ENCODE measurements at places on chromosomes 3 and 15.
A peak's percentile ranks its signal among the peaks of the same experiment; 100 is the strongest.

GRCh38 chr3:64422932-64423331 lies 197.7 kb upstream of the PRICKLE2 start:
- DNase-seq, result no peak

DNA sequence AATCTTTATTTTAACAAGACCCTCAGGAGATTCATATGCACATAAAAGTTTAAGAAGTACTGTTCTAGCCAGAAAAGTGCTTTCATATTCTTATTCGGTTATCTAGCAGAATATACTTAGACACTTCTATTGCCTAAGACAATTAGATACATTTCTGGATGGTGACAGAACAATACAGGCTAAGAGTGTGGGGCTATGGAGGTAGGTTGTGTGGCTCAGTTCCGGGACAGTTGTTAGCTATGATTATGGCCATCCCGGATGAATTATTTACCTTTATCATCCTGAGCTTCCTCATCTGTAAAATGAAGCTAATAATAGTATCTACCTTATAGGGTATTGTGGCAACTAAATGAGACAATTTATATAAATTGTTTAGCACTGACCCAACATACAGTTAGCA lies 6.6 kb downstream of the FAM98B start:
- DNase-seq, result no peak

- DNase-seq, result no peak
Measured at GRCh38 chr3:40566694-40567093, 41.9 kb downstream of the ZNF621 start.

DNA sequence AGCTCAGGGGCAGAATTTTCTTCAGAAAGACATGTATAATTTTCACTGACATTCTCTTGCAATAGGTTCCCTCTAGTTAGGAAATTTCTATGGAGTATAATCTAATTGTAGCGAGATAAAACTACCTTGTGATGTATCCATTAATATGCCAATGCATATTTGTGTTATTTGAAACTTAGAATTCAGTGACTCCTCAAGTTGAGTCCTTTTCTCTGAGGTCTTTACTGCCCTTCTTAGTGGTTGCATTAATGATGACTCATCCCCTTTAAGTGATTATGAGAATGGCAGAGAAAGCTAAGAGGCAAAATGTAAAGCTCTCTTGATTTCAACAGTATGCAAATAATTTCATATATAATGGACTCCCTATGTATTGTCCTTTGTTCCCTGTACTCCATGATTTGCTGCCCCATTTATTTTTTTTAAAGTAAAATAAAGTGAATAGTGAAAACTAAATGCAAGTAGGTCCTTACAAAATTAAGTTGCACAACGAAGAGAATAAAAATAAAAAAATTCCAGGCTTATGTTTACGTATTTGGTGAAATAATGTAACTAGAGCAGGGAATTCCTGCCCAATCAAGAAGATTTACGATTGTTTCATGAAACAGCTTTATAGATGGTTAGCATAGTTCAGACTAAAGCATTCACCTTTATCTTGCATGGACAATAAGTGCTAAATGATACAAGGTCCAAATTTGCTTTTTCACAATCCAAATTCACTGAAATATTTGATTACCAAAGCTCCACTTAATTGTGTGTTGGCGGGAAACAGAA lies 78.1 kb downstream of the ZPLD1 start:
- DNase-seq, result peak; percentile 3

DNA sequence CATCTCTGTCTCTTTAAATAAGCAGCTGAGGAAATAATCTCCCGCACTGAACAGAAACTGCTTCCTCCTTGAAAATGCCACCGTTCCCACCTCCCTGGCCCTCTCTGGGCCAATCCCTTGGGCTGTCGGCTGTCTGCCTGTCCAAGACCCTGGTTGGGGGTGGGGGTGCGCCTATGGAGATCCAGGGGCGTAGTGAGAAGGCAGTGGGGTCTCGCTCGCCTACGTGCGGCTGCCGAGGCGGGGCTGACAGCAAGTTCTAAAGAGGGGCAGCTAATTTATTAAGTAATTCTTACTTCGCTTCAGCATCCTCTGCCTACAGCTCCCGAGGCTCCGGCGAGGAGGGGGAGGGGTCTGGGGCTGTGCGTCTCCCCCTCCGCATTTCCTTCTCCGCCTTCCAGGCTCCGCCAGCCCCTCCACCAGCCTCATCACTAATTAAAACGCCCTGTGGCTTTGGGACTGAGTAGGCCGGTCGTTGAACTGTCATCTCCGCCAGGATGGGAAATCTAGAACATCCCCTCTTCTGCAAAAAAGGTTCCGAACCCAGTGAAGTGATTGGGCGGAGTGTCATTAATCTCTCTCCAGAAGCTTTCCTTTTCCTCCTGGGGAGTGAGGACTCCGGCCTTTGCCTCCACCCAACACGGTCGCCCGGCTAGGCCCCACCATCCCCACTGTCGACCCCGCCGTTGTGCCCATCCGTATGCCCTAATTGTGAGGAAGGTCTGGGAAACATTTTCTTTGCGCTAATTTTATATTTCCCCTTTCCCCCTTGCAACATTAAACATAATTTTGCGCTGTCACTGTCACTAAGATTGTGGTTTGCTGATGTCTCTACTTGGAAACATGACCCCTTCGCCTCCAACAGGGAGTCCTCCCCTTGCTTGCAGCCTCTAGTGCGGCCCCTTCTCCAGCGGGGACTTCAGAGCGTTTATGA lies 16.9 kb downstream of the NR2F2 start:
- DNase-seq, result peak; percentile 80

DNA sequence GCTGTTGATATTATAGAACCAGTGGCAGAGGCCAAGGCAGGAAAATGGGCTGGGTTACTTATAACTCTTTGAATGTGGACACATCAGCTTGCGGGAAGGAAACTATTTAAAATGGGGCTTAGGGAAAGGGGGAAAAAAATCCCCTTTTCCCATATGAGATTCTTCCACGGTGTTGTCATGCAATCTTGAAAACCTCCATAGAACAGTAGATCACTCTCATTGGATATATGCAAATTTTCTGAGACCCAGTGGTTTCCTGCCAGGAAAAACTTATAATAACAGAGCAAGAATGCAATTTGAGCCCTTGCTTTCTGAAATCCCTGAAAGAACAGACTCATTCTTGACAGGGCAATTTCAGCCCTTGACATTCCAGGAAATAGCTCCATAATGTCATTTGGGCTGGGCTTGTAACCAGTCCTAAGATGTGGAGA lies 31.1 kb downstream of the TMEM212 start:
- peak; percentile 97 for DNase-seq

DNA sequence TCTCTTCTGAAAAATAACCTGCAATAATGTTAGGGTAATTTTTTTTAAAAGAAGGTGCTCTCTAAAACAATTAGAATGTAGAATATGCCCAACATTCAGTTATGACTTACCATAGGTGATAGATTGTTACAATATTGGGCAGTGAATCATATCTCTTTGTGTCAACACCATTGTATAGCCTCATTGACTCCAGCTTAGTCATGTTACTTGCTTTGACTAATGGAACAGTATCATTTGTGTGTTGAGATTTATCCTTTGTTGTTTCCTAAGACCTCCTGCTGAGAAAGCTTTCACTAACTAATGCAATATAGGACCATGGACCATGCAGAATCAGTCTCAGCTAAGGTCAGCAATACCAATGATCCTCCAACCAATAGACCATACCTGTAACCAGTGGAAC lies 1106.4 kb downstream of the SI start:
- DNase-seq, result no peak

DNA sequence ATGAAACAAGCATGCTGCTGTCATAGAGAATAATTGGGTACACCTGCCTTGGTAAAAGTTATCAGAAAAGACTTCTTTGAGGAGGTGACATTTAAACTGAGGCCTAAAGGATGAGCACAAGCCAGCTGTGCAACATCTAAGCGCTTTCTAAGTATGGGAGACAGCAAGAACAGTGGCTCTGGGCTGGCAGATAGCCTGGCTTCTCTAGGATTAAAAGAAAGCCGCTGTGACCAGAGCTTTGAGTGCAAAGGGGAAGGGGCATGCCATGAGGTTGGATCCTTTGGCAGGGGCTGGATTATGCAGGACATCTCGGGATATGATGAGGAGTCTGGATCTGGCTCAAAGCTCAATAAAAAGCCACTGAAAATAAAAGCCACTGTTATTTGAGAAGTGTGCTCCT lies 99.2 kb downstream of the FBN1 start:
- no peak for DNase-seq

GRCh38 chr3:52446631-52447511 lies 2.0 kb upstream of the SEMA3G start:
- peak; percentile 59 for DNase-seq

GRCh38 chr15:56982987-56983386 lies 64.5 kb downstream of the TCF12 start:
- no peak for DNase-seq

- no peak for DNase-seq
Measured at GRCh38 chr3:190718097-190718496, 144.4 kb downstream of the GMNC start.

DNA sequence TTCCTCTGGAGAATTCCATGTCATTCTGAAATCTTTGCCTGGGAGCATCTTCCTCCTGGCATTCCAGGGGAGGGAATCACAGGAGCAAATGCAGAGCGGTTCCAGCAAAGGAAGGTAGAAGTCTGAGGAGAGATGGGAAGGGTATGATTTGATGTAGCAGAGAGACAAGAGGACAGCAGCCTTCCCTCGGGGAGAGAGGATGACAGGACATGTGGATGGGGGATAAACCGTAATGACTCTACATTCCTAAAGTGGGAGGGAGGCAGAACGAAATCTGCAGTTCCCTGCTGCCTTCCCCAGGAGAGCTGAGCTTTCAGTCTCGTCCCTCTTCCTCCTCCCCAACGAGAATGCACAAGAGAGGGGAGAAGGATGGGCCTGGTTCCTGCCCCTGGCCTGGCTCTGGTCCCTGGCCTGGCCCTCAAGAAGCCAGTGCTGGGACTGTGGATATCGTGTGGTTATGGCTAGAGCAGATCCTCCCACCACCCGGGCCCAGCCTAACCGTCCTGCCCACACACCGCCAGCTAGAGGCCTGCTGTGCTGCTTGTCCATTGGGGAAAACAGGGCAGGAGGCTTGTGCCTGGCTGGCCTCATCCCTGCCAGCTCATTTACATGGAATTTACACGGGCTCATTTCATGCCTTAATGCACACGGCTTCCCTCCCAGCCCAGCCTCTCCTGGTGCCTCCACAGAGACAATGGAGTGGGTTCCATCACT lies 26.6 kb downstream of the SEMA7A start:
- DNase-seq, result peak; percentile 83

GRCh38 chr3:72582211-72582878 lies 265.9 kb downstream of the SHQ1 start:
- no peak for DNase-seq

DNA sequence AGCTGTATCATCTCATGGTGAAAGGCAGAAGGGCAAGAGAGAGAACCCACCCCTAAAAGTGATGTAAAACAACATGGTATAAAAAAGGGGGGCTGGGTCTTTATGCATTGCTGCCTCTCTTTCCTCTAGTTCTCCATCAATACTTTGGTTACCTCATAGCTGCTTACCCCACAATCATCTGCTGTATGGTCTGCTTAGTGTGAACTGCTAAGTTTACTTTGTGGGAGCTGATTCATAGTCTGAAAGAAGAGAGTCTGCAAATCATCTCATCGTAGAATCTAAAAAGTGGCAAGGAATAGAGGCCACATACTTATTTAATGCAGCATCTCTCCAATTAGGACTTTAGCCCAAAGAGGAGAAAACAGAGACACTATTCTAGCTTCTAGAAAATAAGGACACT lies 546.8 kb downstream of the GBE1 start:
- no peak for DNase-seq

GRCh38 chr3:69292185-69292584 lies 93.7 kb downstream of the FRMD4B start:
- DNase-seq, result no peak

DNA sequence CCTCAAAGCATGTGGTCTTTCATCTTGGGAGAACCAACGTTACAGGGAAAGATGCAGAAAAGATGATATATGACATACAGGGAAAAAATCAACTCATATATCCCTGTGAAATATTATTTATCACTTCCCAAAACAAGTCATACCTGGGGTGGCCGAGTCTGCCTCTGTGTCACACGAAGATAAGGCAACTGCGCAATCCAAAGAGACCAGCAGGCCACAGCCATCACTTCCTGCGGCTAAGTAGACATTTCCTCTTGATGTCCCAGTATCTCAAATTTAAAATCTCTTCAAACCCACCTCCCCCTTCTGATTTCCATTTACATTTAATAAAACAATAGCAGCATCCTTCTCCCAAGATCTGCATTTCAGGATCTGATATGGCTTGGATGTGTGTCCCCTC lies 71.5 kb downstream of the IGF2BP2 start:
- no peak for DNase-seq

DNA sequence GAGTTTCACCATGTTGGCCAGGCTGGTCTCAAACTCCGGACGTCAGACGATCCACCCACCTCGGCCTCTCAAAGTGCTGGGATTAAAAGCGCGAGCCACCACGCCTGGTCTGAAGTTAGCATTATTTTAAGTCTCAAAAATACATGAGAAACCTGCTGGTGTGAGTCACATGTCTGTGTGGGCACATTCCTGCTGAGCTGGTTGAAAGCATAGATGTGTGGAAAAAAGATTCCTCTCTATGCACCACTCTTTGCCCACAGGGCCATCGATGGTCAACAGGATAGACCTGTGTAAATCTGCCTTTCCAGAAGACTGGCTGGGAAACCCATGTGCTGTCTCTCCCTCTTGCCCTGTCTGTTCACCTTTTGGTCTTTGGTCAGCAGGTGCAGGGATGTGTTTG lies 63.5 kb downstream of the CHRD start:
- DNase-seq, result no peak

DNA sequence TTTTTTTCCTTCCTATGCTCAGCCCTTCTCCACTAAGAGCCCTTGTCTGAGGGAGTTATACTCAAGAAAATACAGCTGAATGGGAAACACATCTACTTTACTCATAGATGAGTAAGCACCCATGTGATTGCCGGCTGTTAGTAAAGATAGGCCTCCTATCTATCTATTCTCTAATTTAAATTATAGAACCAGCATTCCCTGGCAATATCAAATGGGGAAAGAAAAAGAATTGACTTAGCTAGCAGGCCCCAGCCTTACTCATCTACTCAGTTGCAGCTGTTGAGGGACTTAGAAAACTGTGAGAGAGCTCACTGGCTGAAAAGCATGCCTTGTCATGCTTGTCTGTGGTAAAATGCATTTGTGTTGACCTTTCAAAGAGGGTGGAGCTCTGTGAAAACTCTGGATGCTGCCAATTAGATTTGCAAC lies 116.9 kb upstream of the LRRFIP2 start:
- peak; percentile 62 for DNase-seq

Data from fibroblast of pulmonary artery (primary cell).